Nucleus accumbens (tissue), 56 donors: ENCODE measurements at places on chromosomes 5 and 9.

DNA sequence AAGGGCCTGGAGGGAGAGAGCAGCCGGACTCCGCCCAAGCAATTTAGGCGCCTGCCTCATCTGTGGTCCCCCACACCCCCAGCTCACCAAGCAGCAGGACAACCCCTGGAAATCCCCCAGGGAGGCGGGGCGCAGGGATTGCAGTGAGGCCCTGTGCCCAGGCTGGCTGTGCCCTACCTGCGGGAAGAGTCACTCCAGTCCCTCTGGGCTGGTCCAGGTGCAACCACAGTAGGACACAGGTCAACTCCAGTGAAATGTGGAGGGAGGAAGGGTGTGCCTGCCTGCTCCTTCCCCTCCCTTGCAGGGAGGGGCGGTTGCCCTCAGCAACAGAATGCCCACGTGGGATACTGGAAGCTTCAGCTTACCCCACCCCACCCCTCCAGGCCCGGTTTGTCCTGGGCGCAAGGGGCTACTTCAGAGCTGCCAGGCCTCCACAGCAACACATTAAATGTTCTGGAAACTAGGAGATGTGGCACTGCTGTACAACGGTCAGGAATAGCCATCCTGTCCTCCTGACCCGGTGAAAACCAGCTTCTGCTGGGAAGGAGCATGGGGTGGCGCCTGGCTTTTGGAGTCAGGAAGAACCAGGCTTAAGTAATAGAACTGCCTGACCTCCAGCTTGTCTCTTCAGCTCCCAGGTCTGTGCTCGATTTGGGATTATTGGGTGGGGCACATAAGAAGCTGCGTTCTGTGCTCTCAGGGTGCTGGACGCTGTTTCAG, 22.5 kb downstream of the ABO start:
- no peak for DNase-seq

GRCh38 chr9:133426011-133426410, 3.8 kb downstream of the ADAMTS13 start:
- no peak for DNase-seq

DNA sequence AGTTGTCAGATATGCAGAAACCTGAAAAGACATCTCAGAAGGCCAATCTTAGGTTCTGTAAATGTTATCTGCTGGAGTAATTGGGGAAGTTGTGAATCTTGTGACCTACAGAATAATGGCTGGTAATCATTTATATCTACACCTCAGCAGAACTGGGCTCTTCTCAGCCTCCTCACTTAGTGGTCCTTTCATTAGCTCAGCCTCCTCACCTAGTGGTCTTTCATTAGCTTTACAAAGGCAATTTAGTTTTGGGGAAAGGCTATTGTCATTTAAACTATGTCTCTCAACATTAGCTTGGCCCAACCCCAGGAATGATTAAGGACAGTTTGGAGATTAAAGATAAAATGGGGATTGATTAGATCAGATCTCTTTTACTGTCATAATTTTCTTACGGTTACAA, 284.2 kb upstream of the SGCD start:
- no peak for DNase-seq

DNA sequence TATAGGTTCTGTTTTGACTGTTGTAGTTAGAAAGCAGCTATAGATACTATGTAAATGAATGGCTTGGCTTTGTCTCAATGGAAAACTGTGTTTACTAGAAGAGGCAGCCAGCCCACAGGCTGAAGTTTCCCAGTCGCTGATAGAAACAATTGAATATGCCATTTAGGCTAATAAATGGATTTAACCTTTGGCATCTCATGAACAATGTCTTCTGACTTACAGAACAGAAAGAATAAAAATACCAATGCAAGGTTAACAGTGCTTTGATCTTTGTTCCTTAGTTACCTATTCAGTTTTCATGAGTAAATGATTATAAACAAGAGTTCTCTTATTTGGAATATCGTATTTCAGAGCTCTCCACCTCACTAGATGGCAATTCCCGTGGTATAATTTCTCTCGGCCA, 120.6 kb downstream of the PAM start:
- DNase-seq, result no peak

DNA sequence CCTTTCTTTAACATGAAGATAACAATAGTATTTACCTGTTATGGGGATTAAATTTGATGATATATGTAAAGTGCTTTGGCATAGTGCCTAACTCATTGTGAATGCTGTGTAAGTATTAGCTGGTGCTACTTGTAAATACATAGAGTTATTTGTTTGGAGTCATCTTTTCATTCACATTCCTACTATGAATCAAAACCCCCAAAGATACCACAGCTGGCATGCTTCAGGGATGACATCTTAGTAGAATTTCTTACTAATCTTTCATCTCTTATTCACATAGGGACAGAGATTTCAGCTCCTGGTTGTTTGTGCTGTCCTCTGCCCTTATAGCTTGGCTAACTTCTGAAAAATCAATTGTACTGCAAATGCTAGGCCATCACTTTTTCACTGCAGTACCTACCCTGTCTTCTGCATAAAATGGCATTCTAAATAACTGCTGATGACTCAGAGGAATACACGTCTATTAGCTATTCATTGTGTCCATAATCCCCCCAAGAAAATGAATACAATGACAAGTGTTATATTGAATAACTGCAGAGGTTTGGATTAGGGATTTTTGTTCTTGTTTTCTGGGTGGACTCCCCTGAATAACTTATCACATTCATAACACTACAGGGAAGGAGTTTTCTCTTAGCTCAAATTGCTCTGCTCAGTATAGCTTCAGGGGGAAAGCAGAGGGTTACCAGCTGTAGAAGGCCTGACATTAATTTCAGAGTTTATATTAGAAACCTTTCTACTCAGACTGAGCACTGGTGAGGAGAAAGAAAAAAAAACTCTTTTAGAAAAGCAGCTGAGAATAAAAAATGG, 192.2 kb upstream of the C9orf72 start:
- DNase-seq, result no peak

GRCh38 chr5:36270175-36270574, 28.4 kb upstream of the NADK2 start:
- DNase-seq, result no peak

DNA sequence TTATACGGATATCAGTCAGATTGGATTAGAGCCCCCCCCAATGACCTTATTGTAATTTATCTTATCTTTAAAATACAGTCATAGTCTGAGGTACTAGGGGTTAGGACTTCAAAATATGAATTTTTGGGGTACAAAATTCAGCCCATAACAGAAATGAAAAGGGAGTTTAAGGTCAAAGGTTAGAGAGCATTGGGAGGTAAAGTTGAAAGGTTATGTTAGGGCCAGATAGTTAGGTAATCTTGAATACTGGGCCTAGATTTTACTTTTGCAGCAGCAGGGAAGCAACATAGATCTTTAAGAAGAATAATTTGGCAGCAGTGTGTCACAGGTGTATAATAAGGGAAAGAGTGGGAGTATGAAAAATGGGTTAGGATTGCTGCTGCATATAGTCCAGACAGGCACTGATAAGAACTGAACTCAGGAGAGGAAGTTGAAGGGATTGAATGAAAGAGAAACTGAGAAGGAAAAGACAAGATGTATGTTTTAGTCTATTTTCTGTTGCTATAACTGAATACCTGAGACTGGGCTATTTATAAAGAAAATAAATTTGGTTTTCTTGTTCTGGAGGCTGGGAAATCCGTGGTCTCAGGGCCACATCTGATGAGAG, 10.7 kb upstream of the GCNT4 start:
- DNase-seq, result no peak

DNA sequence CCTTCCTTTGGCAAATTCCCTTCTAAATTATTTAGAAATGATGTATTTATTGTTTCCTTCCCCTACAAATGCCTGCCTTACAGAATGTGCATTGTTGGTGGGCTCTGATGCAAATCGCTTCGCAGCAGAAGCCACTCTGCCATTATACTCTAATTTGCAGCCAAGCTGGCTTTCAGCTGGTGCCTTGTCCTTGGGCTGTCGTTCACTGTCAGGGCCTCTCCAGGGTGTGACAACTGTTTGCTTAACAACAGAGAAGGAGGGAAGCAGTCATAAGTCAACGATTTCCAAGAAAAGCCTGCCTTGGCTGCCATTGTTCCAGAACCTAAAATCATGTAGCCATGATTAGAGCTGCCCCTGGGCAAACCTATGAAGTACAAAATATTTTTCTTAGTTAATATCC, 260.1 kb upstream of the RGMB start:
- no peak for DNase-seq

GRCh38 chr5:140239939-140240700, 62.8 kb downstream of the PFDN1 start:
- DNase-seq, result peak; percentile 49

DNA sequence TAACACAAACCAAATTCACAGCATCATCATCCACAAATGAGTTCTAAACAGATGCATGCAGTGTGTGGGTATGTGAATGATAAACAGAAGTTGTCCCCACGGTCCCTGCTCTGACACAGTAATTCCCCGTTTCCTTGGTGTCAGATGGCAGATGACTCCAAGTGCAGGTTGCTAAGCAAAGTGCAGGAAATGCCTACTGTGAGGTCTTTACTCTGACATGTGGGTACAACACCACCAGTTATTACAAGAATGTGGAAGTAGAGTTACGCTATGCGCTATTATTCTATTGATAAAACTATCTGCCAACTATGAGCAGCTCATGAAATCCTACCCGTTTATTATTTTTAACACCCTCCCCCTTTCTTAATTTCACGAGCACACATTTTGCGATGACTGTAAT, 448.9 kb downstream of the BNC2 start:
- DNase-seq, result no peak
